ENCODE measurements at places on chromosomes 2 and 18.

GRCh38 chr2:28377195-28377816, 15.4 kb upstream of the FOSL2 start:
- DNase-seq, result no peak

DNA sequence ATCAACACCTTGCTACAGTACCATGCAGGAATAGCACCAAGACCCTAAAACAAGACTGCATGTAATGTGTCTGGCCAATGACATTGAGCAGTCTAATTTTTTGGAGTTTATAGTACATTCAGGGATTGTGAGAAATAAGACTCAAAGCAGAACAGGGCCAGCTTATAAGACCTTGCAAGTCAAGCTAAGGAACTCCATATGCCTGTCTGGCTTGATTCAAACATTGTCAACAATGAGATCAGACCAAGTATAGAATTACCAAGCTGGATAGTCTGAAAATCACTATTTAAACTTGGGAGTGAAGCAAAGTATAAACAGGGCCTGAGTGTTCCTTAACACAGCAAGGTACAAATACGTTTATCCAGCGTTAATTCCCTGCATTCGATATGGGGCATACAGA, 370.9 kb downstream of the CNTNAP5 start:
- DNase-seq, result no peak

DNA sequence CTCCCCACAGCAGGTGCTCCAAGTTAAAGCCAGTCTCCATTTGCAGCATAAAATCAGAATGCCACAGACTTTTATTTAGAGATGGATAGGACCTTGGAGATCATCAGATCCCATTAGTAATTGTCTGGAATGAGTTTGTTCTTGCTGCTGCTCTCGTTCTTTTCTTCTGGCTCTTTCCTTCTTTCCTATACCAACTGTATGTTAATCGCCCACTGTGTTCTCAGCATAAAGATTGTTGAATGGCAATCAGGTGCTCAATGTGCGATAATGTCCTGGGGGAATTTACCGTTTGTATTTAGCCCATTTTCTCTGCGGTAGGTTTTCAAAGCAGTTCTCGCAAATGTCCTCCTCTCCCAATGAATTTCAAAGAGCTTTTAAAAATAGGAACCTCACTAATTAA, 3.3 kb downstream of the GPR39 start:
- DNase-seq, result no peak

DNA sequence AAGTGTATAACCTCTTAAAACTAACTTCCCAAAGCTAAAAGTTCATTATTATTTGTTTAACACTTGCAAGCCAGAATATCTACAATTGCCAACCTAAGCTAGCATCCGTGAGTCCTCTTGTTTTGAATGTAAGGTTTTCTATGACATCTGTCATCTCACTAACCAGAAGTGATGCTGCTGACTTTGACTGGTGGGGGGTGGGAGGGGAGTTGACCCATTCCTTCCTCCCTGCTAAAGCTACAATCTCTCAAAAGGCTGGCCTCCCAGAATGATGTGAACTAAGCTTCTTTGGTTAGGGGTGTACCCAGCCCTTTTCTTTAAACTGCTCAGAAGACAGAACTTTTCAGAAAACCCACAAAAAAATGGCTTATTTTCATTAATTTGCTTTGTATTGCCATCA, 280.6 kb downstream of the ZEB2 start:
- no peak for DNase-seq
